AG08396 (cell line): ENCODE measurements at places on chromosomes 5 and 9.

DNA sequence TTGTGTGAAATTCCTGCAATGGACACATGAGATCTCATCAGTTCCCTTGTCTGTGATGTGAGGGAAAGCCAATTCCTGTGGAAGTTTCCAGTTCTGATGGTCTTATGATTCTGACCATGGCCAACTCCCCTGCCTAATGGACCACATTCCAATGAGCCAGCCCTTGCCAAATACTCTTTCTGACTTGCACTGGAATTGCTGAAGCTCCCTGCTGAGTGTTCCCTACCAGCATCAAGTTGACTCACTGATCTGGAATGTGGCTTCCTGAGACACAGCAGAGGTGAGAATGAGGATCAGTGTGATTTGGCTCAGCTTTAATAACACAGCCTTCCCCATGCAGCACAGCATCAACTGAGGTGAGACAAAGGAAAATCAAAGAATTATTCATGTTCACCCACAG is 427.8 kb downstream of the KDM4C start:
- DNase-seq: peak; percentile 69

GRCh38 chr9:120985819-120986222 is 59.2 kb upstream of the TRAF1 start:
- DNase-seq: peak; percentile 30

GRCh38 chr5:134129411-134130238 is 15.1 kb downstream of the TCF7 start:
- DNase-seq: no peak

GRCh38 chr9:125867751-125868415 is 120.7 kb downstream of the PBX3 start:
- no peak for DNase-seq

DNA sequence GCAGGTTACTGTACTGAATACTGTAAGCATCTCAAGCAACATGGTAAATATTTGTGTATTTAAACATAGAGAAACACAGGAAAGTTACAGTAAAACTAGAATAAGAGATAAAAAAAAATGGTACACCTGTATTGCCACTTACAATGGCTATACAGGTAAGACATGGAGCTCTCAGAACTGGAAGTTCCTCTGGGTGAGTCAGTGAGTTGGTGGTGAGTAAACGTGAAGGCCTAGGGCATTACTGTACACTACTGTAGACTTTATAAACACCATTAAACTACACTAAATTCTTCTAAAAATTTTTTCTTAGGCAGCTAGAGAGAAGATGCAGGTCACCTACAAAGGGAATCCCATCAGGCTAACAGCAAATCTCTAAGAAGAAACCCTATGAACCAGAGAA is 872.9 kb downstream of the TAF11L14 start:
- no peak for DNase-seq

- no peak for DNase-seq
Observed at GRCh38 chr5:106601620-106602019, 1069.1 kb downstream of the EFNA5 start.

DNA sequence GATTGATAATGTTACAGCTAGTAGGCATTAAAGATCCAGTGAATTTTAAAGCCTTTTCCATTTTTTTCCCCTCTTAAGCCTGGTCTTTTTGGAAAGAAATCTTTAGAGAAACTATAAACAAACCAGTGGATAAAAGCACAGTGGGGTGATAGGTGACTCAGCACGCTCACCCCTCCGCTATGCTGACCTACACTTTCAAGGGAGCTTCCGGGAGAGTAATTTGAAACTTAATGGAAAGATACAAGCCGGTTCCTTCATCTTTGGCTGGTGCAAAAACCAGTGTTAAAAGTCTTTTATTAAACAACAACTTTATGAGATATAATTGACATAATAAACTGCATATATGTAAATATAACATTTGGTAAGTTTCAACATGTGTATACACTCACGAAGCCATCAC is 27.0 kb upstream of the ALDOB start:
- peak; percentile 54 for DNase-seq
